ENCODE measurements at places on chromosomes 3 and 15. TPM values are rescaled to one million over a fixed set of nuclear protein-coding genes. Genes with fewer than 3 reads are reported as not detected.

DNA sequence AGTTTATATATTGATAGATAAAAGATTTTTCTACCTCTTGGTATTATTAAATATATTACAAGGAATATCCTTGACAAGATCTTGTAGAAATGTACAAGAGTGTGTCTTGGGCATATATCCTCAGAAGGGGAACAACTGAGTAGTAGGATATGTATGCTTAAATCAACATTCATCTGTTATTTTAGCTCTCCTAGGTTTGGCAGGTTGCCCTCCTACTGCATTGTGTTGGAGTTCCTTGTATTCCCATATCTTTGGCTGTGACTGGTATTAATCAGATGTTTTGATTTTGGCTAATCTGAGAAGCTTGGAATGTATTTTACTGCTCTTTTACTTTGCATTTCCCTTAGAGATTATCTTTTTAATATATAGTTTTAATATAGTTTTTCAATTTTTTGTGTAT lies 4.6 kb downstream of the MYRIP start:
- no peak for DNase-seq

DNA sequence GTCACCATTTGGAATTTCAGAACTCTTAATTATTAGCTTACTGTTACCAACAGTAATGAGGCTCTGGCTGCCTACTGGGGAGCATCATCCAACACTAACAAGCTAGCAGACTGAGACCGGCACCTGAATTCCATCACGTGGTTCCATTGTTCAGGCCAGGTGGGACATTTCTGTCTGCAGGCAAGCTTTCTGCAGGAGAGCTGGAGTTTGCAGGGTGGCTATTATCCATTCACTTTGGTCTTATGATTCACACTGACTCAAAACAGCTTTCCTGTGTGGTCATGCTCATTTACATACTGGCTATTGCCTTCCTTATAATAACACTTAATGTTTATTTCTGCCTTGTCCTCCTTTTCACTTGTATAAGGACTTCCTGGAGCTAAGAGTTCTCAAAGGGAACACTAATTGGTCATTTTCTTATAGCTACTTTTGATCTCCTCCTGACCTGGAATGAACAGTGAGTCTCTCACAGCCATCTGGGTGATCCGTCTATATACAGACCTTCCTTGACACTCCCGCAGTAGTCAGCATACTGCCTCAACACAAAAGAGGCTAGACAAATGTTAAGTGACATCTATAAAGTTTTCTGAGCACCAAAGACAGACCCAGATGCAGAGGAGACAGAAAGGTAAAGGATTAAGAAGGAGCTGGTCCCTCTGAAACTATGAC lies 695.4 kb downstream of the FHIT start:
- DNase-seq = peak; percentile 56

The CRTC3 gene
- 48.8 TPM for total RNA-seq

- DNase-seq = no peak
These were observed 16.0 kb downstream of the ANKRD63 start for GRCh38 chr15:40266828-40267304.

- no peak for DNase-seq
These were observed 2.2 kb downstream of the CADM2 start for GRCh38 chr3:84961011-84961410.
